D721Med (cell line): ENCODE measurements at places on chromosomes 7 and 10.

GRCh38 chr7:64884085-64884912 is 18.8 kb upstream of the ZNF273 start:
- peak; percentile 3 for DNase-seq

GRCh38 chr7:133359449-133359848 is 106.6 kb downstream of the EXOC4 start:
- DNase-seq, result no peak

DNA sequence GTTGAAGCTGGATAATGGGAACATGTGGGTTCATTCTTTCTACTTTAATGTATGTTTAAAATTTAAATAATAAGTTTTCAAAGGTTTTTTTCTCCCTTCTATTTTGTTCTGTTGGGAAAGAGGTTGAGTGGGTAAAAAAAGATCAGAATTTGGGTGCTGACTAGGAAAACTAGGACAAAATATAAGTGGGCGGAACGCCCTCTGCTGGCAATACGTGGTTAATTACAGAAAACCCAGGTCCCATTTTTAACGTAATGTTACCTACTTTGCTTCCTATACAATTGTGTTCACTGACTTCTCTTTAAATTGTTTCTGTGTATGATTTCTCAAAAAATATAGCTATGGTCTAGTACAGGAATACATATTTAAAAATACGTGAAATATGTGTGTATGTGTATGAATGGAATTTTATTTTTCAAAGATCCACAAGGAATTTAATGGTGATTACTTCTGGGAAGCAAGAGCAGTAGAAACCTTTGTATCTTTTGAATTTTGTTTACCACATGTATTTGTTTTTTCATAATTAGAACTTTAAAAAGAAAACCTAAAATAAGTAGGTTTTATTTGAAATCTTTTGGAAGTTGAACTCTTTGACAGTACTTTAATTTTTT is 8.7 kb downstream of the ECD start:
- no peak for DNase-seq

DNA sequence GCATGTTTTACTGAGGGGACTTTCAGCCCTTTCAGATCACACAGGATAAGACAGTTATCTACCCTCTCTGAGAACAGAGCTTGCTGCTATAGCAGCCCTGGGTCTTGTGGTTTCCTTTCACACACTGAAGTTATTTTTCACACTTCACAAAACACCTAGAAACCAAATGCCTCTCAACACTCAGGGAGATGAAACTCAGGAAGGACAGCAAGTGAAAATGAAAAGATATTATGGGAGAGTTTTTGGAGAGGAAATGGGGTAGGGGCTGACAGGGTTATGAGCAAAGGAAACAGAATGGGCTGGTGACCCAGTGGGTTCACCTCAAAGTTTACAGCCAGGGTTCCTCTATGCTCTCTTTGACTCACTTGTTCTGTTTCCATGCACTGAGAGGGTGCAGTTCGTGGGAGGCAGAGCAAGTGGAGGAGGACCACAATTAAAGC is 17.0 kb upstream of the GIMAP2 start:
- DNase-seq, result no peak

- DNase-seq, result no peak
These were observed 12.9 kb downstream of the ZSCAN25 start for GRCh38 chr7:99629643-99630042.

GRCh38 chr7:29806208-29806994 is at the start of gene WIPF3:
Gene WIPF3 (plus strand): TSS chr7:29806508. CDS start chr7:29834725, 28,217 bp downstream.
- no peak for DNase-seq

- DNase-seq, result no peak
These were observed 214.8 kb upstream of the KLF14 start for GRCh38 chr7:130948822-130949221.

DNA sequence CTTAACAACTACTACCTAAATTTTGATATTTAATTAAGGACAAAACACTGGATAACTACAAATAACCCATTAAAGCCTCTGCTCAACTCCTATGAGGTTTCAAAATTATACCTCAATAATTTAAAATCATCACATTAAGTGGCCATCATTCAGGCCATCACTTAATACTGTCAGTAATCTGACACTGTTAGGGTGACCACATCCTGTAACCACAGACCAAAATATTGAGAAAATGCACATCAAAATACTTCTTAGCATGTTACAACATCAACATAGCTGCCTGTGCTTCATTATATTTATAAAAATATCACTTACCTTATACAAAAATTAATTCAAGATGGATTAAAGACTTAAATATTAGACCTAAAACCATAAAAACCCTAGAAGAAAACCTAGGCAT is 23.3 kb downstream of the SEM1 start:
- no peak for DNase-seq

DNA sequence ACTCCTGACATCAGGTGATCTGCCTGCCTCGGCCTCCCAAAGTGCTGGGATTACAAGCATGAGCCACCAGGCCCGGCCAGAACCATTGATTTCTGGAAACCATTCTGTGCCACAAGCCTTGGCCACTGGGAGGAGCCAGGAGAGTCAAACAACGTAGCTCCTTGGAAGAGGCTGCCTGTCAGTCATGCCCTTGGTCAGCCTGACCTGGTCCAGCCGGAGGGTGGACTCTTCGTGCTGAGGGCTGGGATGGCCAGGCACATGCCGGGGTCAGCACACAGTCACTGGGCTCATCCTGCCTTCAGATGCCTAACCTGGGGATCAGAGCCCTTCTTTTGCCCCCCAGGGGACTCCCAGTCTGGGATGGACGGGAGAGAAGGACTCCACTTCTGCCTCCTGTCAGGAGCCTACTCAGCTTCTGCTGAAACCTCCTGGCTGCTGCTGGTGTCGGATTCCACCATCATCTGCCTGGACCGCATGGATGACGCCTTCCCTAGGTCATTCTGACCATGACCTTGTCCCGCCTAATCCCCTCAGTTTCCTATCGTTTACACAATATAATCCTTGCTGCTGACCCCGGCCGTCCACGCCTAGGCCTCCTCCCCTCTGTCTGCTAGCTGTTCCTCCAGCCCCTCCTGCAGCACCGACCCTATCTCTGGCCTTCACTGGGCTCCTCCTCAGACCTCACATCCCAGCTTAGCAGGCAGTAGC is 30.4 kb downstream of the TMEM270 start:
- no peak for DNase-seq
